Left renal pelvis (tissue), 4 donors: ENCODE measurements at places on chromosomes 11 and 22.

GRCh38 chr11:1573903-1574237 lies 1.8 kb upstream of the DUSP8 start:
- no peak for DNase-seq

GRCh38 chr11:13692172-13692571 lies 23.7 kb downstream of the FAR1 start:
- DNase-seq = no peak

DNA sequence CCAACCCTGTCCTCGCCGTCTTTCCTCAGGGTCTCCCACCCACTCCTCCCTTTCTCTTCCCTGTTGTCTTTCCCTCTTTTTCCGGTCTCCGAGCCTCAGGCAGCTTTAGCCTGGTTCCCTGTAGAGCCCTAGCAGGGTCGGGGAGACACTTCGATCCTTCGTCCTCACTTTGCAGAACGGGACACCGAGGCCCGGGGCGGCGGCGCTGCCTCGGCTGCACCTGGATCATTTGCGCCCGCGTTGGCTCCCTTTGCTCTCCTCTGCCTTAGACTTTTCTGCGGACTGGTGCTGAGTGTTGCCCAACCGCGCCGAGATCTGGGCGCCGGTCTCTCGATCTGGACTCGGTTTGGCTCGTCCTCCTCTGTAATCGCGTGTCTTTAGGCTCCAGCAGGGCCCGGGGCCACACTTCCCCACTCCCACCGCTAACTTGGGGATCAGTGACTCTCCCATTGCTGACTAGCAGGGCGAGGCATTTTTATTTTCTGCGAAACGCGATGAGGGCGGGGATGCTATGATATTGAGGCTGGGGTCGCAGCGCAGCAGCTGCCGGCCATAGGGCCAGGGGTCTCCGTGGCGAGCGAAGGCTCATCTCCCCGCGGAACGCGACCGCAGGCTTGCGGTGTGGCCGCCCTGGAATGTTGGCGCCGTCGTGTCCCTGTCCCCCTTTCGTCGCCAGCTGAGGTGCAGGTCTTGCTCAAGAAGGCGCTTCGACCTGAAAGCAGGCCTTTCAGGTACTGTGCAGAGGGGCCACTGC lies 1.6 kb upstream of the E2F8 start:
- DNase-seq = no peak

- no peak for DNase-seq
Measured at GRCh38 chr11:55732936-55733335, 40.3 kb upstream of the OR5D13 start.

DNA sequence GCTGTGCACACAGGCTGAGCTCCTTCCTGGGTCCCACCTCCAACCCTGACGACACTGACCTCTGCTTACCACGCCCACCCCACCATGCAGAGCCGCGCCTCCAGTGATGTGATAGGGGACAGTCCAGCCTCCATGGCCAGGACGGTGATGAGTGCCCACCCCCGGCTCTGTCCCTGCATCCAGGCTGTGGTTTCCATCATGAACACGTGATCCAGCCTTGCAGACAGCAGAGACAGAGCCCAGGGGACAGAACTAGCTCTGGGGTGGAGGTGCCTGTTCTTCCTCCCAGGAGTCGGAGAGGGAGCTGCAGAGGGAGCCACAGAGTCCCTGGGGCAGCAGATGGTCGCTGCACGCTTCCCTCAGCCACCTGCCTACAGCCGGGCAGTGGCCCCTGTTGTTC lies 42.6 kb upstream of the IGSF9B start:
- no peak for DNase-seq

- no peak for DNase-seq
Measured at GRCh38 chr11:123439616-123440015, 9.5 kb downstream of the GRAMD1B start.

- DNase-seq = peak; percentile 64
Measured at GRCh38 chr11:43243927-43244326, 67.9 kb upstream of the API5 start.

GRCh38 chr11:7520011-7520942 lies 6.5 kb downstream of the PPFIBP2 start:
- DNase-seq = no peak

- DNase-seq = no peak
Measured at GRCh38 chr11:103877221-103877620, 159.2 kb upstream of the DDI1 start.

- DNase-seq = no peak
Measured at GRCh38 chr11:118153516-118153915, 893 bp upstream of the SCN4B start.

- DNase-seq = peak; percentile 84
Measured at GRCh38 chr11:47355283-47356128, 3.0 kb upstream of the MYBPC3 start.

DNA sequence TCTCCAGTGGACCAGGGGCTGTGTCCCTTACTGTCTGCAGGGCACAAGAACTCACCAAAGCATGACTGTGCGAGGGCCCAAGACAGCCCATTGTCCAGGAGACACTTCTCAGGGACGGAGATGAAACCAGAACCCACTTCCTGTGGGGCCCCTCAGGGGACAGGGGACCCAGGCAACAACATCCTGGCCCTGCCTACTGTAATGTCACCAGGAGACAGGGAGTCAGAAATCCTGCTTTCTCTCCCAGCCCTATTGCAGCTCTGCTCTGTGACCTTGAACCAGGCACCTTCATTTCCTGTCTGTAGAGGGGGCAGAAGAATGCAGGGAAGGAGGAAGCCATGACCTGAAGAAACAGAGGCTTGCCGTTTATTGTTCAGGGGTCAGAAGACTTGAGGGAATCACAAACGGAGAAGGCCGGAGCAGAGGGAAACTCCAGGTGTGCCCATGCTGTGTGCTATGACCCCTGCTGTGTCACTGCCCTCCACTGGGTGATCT lies 98.0 kb downstream of the NAT10 start:
- DNase-seq = no peak

DNA sequence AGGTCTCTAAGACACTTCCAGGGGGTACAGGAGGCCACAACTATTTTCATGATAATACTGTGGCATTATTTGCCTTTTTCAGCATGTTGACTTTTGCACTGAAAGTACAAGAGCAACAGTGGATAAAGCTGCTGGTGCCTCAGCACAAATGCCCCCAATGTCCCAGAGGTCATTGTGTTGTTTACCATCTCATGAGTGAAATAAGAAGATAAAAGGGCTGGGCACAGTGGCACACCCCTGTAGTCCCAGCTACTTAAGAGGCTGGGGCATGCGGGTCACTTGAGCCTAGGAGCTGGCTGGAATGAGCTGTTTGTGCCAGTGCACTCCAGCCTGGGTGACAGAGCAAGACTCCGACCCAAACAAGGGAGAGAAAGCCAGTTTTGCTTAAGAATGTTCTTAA lies 72.6 kb upstream of the RAB1B start:
- no peak for DNase-seq

DNA sequence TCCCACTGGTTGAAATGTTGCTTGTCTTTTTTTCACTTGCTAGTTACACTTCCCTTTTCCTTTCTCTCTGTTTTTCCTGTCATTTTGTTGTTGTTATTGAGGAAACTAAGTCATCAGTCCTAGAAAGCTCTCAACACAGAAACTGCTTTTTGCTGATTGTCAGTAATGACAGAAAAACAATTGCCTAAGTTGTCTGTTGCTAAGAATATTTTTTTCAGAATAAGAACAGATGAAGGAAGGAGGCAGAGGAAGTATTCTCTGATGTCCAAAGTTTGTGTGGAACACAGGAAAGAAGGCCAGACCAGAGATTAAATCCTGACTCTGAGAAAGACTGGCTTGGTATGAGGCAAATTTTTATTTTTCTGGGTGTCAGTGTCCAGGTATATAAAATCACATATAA lies 163.3 kb downstream of the CASP12 start:
- DNase-seq = no peak

DNA sequence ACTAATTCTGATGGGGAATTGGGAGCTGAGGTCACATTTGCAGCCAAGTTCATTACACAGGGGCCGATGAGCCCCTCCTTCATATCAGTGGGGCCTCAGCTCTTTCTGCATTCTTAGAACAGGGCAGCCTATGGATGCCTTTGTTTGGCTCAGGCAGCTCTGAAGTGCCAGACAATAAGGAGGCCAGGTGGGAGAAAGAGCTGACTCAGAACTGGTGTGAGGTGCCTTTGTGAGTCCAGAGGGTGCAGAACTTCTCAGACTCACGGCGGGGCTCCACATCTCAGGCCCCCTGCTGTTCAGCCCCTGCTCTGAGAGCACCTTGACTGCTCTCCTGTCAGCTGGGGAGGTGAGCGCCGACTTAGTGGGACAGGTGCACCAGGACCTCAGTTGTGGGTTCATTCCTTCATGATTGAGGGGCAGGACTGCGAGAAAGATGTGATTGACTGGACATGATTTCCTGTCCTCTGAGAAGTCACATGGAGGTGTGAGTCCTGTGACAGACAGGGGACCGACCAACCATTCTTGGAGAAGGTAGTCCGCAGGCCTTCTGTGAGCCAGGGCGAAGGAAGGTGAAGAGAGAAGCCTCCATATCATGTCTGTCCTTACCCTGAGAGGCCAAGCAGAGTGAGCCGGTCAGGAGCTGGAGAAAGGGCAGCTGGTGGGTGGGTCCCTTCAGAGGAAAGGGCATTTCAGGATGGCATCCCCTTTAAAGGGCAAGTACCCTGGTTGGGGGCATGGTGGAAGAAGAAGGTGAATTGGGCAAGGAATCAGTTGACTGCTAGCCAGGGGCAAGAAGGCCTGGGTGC lies 245.0 kb upstream of the TBCEL start:
- DNase-seq = no peak

GRCh38 chr11:73464347-73464746 lies 88.1 kb downstream of the RELT start:
- no peak for DNase-seq

- no peak for DNase-seq
Measured at GRCh38 chr22:25366876-25367466, 147.5 kb downstream of the CRYBB2 start.

GRCh38 chr11:67465189-67465510 lies 3.9 kb downstream of the TMEM134 start:
- DNase-seq = no peak

GRCh38 chr11:131609337-131609736 lies 238.9 kb downstream of the NTM start:
- no peak for DNase-seq

DNA sequence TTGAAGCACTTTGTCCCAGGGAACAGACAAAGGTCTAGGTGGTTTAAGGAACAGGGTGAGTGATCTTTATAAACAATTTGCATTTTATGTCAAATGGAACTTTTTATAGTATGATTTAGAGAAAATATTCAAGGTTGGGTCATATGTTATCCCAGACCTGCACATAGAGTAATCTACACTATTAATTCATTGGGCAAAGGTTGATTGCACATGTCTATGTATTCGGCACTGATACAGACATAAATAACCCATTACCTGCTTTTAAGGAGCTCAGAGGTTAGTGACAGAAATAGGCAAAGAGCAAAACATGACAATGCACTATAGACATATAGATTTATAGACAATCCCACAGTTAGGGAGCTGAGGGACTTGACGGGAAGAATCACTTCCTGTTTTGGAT lies 141.5 kb upstream of the UBASH3B start:
- DNase-seq = no peak

DNA sequence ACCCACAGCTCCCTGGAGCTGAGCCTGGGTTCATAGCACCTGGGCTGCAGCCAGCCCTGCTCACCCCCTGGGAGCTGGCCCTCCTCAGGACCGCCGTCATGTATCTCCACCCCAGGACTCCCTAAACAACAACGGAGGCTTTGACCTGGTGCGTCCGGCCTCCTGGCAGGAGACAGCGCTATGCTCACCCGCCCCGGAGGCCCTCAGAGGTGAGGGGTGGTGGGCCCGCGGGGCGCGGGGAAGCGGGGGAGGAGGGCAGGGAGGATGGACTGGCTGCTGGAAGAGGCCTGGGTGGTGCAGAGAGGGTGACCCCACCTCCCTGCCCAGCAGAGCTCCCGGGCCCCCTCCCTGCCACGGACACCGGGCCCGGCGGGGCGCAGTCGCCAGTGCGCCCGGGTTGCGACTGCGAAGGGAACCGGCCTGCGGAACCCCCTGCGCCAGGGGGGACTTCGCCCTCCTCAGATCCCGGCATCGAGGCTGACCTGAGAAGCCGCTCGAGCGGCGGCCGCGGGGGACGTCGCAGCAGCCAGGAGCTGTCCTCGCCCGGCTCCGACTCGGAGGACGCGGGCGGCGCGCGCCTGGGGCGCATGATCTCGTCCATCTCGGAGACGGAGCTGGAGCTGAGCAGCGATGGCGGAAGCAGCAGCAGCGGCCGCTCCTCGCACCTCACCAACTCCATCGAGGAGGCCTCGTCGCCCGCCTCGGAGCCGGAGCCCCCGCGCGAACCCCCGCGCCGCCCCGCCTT lies 3.1 kb downstream of the MAPK8IP2 start:
- no peak for DNase-seq

DNA sequence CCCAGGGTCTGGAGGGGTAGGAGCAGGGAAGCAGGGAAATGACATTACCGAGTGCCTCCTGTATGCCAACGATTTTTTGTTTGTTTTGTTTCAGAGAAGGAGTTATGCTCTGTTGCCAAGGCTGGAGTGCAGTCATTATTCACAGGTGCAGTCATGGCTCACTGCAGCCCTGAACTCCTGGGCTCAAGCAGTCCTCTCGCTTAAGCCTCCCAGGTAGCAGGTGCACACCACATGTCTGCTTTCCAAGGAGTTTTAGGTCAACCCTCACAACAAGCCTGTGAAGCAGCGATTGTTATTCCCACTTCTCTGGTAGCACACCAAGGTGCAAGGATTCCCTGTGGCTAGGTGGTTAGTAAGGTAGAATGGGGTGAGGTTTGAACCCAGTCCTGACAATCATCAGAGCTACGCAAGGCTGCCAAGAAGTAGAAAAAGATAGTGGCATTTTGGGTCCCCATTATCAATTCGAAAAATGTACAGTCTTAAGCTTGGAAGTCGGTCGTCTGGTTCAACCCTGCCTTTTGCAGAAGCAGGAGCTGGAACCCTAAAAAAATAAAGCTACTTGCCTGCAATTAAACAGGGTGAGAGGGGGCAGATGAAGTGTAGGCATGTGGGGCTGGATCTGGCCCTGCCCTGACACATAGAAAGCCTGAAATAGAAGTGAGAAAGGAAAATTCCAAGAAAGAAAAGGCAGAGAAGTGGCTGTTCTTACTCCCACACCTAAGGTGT lies 9.1 kb downstream of the UCP3 start:
- DNase-seq = no peak

GRCh38 chr11:57904376-57904775 lies 119.3 kb upstream of the OR9Q1 start:
- DNase-seq = no peak
